ENCODE measurements at places on chromosomes 13 and 19. TPM values are rescaled to one million over a fixed set of nuclear protein-coding genes. Genes with fewer than 3 reads are reported as not detected.
A peak's percentile ranks its signal among the peaks of the same experiment; 100 is the strongest.

Gene OLFM2
- 8.6 TPM for total RNA-seq

- DNase-seq, result no peak
Observed at GRCh38 chr13:97866346-97866745, 87.1 kb upstream of the IPO5 start.

GRCh38 chr19:45677351-45678230 is 9.6 kb downstream of the GIPR start:
- peak; percentile 36 for DNase-seq

- DNase-seq, result no peak
Observed at GRCh38 chr13:66888698-66889097, 341.4 kb downstream of the PCDH9 start.

DNA sequence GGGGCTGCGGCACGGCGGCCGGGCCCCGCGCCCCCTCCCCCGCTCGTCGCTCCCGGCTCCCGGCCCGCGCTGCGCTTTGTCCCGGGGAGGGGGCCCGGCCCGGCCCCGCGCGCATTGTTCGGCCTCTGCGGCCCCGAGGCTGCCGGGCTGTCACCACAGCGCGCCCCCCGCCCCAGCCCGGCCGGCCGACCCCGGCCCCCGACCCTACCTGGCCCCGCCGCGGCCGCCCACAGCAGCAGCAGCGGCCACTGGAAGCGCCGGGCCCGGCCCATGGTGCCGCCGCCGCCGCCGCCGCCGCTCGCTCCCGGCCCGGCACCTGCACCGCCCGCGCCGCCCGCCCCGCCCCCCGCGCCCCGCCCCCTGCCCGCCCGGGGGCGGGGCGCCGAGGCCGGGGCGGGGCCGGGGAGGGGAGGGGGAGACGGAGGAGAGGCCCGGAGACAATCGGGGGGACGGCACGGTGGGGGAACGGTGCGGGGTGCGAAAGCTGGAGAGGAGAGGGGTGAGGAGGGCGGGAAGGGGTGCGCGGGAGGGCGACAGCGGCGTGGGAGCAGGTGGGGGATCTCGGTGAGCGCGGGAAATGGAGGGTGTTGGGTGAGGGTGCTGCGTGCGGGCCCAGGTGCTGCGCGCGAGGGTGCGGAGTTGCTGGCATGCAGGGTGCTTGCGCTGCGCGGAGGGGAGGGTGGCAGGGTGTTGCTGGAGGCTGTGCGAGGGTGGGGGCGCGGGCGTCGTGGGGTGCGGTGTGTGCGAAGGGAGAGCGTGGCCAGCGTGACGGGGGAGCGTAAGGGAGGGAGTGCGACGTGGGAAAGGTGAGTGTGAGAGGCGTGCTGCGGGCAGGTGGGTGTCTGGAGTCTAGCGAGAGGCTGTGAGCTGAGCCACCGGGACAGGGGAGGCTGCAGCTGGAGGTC is at the start of gene CADM4:
CADM4 (minus strand) TSS at position 332 of the 905 bp plus-strand sequence; CDS start at position 272, 60 bp downstream.
- no peak for DNase-seq

DNA sequence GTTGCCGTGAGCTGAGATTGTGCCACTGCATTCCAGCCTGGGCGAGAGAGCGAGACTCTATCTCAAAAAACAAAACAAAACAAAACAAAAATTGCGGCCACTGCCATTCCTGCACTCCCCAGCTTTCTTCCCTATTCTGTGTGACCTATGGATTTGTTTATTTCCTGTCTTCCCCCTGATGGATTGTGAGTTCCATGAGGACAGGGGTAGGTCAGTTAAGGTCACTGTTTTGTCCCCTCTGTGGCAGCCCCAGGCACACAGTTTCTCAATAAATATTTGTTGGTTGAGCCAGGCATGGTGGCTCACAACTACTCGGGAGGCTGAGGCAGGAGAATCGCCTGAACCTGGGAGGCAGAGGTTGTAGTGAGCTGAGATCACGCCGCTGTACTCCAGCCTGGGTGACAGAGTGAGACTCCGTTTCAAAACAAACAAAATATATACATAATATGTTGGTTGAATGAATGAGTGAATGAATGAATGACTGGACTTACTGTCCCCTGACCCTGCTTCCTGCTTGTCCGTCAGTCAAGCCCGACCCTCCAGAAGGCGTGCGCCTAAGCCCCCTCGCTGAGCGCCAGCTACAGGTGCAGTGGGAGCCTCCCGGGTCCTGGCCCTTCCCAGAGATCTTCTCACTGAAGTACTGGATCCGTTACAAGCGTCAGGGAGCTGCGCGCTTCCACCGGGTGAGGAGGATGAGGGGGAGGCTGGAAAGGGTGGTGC is 5.0 kb downstream of the EBI3 start:
- DNase-seq, result no peak

GRCh38 chr19:7690779-7691258 is 10.2 kb downstream of the TRAPPC5 start:
- DNase-seq, result no peak
